ENCODE measurements at places on chromosomes 3 and 15.

DNA sequence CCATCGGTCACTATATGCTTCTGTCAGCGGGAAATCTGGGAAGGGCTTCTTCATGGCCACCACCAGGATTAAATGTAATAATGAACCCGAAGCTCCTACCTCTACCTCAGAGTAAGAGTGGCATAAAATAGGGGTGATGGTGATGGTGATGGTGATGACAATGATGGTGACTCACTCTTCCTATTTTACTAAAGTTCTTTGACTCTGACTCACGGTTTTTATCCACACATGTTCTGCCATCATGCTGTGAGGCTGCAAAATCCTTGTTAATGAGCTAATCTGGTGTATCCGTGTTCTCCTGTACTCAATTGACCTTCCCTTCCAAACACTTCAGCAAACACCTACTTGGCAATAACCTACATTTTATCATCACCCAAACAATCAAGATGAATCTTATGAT is 18.3 kb upstream of the FOXP1 start:
- no peak for DNase-seq

DNA sequence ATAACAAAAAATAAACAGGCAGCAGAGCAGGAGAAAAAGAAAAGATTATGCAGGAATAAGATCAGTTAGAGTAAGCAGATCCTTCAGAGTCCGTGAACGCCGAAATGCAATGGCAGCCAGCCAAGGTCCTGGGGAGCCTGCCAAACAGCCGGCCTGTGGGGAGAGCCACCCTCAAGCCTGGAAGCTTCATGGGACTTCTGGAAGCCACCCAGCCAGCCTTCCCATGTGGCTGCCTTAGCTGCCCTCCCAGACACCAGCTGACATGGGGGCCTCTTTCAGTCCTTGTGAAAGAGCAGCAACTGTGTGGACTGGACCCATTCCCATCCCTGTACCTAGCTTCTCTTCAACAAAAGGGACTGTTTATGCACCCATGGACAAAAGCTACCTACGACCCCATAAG is 64.9 kb upstream of the RAD18 start:
- DNase-seq, result no peak

DNA sequence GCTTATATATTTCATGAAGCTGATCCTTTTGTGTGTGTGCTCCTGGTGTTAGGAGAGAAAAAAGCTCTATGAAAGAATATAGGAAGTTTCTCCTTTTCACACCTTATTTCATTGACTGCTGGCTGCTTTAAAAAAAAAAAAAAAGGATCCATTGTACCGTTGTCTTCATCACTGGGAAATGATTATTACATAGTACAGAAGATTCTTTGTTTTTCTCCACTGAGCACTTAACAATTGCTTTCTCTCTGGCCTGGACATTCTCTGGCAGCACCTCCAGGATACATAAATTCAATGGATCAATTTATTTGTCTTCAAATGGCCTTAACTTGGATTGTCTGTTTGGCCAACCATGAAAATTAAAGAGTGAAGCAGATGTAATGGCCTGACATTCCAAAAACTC is 37.2 kb downstream of the DPH3 start:
- DNase-seq, result no peak

DNA sequence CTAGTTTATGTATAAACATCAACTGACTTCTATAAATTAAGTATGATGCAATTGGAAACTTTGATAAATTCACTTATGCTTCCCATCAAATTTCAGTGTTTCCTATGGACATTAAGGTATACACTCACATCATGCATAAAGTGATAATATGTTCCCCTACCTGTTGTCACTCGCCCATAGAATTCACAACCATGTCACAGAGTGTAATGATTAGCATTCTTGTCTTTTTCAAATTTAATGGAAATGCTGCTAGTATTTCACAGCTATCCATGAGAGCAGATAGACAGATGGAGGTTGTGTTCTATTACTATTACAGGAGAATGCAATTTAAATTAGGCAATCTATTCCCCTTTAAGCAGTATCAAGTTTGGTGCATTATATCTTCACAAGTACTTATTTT is 984 bp downstream of the PLSCR4 start:
- DNase-seq, result no peak

DNA sequence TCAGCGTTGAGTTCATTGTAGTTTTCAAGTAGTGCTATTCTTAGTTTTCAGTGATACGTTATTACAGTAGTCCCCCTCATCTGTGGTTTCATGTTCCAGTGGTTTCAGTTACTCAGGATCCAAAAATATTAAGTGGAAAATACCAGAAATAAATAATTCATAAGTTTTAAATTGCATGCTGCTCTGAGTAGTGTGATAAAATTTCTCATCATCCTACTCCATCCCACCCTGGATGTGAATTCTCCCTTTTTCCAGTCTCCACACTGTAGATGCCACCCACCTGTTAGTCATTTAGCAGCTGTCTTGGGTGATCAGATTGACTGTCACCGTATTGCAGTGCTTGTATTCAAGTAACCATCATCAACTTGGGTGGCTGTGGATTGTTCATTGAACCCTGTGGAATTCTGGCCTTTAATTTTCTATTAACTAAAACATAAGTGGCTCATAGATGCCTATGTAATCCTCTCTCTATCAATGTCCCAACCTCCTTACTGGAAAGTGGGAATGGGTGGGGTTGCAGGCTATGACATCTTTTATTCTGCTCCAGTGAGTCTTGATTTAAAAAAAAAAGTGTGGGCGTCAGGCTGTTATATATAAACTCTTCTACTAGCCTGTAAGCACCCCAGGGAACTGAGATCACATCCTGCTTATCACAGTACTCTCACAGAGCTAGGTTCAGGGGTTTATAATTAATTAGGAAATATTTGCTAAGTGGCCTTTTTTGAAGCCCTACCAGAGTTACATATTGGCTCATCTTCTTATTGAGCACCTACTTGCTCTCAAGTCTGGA is 97.5 kb downstream of the CFAP20DC start:
- DNase-seq, result no peak

- no peak for DNase-seq
These were observed 189.7 kb upstream of the GBE1 start for GRCh38 chr3:81951106-81951505.

DNA sequence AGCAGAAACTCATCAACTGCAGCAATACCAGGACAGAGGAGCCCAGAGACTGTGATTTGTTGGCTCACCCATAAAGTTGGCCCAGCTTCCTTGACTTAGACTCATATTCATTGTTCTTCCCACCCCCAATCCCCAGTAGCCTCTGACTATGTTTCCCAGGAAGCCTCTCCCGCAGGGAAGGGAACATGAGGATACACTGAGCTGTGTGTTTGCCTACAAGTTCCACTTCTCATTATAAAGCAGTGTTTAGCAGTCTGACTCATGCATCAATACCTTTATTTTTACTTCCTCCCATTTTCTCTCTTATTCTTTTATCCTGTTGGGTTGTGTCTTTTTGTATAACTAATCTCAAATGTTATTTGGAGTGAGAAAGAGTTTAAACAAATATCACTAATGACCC is 111.6 kb upstream of the PHLDB2 start:
- no peak for DNase-seq

GRCh38 chr3:156519758-156520162 is 35.2 kb downstream of the SSR3 start:
- DNase-seq, result no peak

GRCh38 chr15:86362555-86362954 is 282.9 kb downstream of the AGBL1 start:
- DNase-seq, result no peak

GRCh38 chr3:192577811-192578210 is 149.5 kb downstream of the FGF12 start:
- DNase-seq, result no peak

GRCh38 chr15:66815318-66815717 is 113.3 kb downstream of the SMAD6 start:
- no peak for DNase-seq

DNA sequence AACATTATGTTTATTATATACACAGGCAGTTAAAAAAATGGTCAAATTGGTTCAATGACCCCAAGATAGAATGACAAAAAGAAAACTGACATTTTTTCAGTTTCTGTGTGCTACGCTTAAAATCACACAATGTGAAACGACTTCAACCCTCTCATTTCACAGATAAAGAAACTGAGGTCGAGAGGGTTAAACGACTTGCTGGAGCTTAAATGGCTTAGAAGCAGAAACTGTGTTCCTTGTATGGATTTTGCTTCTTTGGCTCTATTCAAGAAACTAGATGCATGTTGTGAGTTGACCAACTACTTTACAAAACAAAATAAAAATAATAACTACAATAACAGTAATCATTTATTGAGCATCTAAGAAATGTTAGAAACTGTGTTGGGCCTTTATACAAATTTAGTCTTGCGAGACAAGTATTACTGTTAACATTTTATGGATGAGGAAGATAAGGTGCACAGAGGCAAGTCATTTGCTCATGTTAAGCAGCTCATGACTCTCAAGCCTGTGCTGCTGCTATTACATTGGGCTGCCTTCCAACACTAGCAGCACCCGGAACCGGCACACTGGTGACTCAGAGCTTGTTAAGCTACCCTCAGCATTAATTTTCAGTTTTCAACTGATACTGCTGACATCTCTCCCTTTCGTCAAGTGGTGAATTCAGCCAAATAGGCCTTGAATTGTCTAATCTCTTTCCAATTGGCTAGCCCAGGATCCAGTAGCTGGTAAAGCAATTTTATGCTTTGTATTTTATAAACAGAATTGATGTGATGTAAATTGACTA is 487.6 kb downstream of the NAALADL2 start:
- no peak for DNase-seq

DNA sequence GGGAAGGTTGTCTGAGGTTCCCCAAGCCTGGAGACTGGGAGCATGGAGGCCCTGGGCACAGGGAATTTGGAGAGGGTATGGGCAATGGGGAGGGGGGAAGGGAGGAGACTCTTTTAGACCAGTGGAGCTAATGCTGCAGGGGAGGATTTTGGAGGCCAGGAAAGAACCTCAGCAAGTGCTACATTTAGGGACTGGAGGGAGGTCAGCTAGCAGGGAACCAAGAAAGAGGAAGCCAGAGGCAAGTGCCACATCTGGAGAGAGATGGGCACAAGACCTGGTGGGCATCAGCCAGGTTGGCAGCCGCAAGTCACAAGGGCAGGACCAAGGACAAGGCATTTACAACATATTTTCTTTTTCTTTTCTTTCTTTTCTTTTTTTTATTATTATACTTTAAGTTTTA is 20.7 kb downstream of the PLEKHO2 start:
- DNase-seq, result no peak

DNA sequence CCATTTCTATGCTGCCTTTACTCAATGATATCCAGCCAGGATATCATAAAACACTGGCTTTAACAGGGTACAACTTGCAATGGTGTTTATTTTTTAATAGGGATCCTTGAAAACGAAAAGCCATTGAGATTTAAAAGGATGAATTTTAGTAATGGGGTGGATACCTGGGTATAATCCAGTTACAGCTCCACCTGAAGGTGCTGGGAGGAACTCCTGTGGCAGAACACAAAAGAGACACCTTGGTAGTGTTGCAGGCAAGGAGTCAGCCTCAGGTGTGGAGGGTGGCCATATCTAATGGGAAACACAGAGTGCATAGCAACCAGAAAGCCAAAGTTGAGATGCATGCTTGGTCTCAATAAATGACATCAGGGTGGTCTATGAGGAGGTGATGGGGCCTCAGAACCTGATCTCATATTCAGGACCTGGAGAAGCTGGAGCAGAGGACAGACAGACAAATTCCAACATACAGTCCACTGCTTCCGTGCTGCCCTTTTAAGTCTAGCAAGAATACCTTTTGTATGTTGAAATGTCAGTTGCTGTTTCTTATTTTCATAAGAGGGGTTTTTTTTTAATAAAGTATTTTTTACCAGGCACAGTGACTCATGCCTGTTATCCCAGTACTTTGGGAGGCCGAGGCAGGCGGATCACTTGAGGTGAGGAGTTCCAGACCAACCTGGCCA is 12.0 kb upstream of the PAQR9 start:
- no peak for DNase-seq

- peak; percentile 60 for DNase-seq
These were observed 20.7 kb downstream of the KLF13 start for GRCh38 chr15:31347067-31347975.

DNA sequence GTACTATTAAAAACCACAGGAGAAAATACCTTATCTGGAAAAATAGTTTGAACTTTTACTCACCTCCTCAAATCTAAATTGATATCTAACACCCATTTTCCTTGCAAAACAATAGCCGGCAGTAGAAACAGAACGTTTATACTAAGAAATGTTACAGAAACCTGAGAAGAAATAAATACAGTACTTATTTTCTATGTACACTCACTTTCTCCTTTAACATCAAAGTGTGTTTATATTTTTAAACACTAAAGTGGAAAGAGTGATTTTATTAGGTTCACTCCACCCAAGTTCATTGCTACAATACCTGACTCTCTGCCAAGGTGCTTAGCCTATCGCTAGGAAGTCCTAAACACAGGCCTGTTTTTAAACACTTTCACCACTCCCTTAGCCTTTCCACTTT is 87.8 kb upstream of the TJP1 start:
- no peak for DNase-seq

DNA sequence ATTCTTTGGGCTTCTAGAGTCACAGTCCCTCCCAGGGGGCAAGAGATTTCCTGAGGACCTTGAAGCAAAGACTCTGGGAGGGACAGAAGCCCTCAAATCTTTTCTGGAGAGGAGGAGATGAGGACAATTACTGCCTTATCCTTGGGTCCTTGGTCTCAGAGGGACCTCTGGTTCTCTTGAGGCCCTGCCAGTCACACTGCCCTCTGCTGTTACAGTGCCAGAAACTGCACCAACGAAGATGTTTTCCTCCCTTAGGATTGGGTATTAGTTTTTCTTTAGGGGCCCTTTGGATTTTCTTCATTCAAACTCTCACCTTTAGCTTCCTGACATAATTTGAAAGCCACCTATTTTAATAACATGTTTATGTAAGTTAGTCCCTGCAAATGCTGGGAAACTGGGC is 58.2 kb upstream of the SCN5A start:
- DNase-seq, result no peak

- no peak for DNase-seq
These were observed 207.0 kb downstream of the SUCLG2 start for GRCh38 chr3:67447393-67447792.

DNA sequence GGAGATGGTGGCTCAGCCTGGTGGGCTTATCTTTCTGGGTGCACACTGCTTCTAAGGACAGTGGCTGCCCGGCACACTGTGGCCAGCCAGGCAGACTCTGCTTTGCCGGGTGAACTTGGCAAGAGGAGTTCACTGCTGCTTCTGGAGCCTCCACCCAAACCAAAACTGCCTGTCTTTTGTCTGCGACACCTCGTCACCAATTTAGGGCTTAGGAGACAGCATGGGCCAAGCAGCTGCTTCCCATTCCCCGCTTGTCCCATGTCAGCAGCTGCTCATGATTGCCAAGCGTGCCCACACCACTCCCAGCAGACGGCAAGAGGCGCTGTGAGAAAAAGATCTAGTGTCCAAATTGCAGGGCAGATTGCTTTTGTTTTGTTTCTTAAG is 57.3 kb downstream of the LSM3 start:
- no peak for DNase-seq

DNA sequence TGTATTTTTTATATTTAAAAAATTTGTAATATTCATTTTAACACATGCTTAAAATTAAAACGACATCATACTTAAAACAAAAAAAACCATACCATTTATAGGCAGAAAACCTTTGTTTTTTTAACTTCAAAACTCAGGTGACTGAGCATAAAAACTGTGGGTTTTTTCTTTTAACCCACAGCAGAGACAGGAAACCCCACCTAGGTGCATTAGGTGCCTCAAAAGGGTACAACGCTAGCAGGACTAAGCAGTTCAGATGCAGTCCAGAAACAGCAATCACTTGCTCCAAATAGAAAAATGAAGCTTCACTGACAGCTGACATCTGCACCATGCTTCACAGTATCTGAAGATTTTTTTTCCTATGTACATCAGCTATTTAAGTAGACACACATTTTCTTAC is 52.3 kb downstream of the GLB1 start:
- no peak for DNase-seq

Measured in stimulated activated CD4-positive, alpha-beta T cell treated with anti-CD3 and anti-CD28 coated beads, TNF-alpha, amount 100 ng/mL, for 4 hours (primary cell).